ENCODE measurements at places on chromosomes 5 and 9.

GRCh38 chr5:55222985-55223811 lies 3.9 kb downstream of the MCIDAS start:
- no peak for DNase-seq

DNA sequence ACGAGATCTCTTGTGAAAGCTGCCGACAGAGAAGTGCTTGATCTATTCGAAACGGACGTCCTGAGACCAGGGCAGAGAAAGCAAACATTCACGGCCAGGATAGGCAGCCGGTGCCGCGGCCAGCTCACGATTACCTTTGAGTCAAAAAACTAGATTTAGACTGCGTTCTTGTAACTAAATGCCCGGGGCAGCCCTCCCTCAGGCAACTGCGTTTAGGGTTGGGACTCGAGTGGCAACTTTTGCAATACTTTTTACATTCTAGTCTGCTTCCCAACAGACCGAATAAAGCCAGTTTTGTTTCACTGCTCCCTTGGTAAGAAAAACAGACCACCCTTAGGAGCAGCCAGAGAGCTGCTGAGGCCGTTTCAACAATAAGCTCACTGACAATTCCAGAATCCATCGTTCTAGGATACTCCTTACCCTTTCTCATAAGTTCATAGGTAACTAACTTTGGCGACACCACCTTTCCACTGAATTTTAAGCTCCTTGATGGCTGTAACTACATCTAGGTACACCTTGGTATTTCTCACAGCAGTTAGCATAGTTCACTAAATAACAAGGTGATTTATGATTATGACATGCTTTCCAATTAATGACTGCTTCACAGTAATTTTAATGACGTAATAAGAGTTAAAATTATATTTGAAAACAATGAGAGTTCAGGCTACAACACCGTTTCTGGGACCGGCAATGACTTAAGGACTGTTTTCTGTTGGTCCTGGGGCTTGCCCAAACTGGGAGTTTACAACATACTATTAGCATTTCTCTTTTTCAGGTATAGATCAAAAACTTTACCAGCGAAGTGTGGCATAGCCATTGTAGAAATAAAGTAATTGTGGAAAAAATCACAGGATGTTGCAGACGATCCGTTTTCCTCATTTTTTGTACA lies 899 bp upstream of the RAPGEF6 start:
- no peak for DNase-seq

- no peak for DNase-seq
Observed at GRCh38 chr5:109455598-109456096, 45.9 kb upstream of the PJA2 start.

DNA sequence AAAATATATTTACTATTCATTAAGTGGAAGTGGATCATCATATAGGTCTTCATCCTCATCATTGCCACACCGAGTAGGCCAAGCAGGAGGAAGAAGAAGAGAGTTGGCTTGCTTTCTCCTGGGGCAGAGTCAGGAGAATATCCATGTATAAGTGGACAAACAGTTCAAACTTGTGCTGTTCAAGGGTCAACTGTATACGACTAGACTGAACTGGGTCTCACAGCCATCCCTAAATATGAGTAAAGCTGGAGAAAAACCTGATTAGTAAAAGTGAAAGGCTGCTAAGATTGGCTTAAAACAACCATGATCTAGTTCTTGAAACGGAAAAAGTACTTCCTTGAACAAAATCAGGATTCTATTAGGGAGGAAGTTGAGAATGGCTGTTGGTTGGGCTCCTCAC lies 276.7 kb upstream of the ADRA1B start:
- no peak for DNase-seq

- DNase-seq, result no peak
Observed at GRCh38 chr5:159883522-159883950, 32.7 kb upstream of the ADRA1B start.

- DNase-seq, result no peak
Observed at GRCh38 chr5:181203777-181204112, 1.3 kb downstream of the TRIM7 start.

GRCh38 chr9:36337865-36338264 lies 62.2 kb downstream of the RNF38 start:
- DNase-seq, result no peak

GRCh38 chr5:129496864-129497595 lies 36.9 kb downstream of the ADAMTS19 start:
- no peak for DNase-seq

- DNase-seq, result no peak
Observed at GRCh38 chr5:10420932-10421331, 20.7 kb upstream of the ROPN1L start.

DNA sequence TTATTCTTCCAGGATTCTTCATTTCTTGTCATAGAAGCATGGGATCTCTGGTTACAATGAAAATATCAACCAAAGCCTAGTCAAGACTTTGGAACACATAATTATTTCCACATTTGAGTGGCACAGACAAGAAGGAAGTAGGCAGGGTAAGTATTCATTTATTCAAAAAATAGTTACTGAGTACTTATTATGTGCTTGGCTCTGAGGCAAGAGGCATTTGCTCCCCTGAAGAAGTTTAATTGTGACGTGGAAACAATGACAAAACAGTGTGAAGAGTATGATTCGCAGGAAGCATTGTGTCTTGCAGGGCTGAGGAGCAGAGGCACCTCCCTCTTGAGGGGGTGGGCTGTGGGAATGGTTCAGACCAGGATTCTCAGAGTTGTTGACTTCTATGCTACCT lies 45.0 kb upstream of the TNFSF15 start:
- no peak for DNase-seq

- no peak for DNase-seq
Observed at GRCh38 chr5:33010846-33011245, 299.7 kb downstream of the NPR3 start.

- DNase-seq, result no peak
Observed at GRCh38 chr9:137454145-137454596, 5.0 kb downstream of the NSMF start.

DNA sequence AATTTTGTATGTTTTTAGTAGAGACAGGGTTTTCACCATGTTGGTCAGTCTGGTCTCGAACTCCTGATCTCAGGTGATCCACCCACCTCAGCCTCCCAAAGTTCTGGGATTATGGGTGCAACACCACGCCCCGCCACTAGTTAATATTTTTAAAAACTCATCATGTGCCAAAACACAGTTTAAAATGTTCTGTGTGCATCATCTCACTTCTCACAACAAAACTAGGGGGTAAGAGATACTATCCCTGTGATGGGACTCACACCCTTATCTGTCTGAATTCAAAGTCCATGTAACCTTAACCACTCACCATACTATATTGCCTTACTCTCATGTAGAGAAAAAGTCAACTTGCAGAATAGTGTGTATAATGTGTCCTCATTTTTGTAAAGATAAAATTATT lies 2.6 kb downstream of the PKD2L2 start:
- no peak for DNase-seq

GRCh38 chr9:127503947-127504886 lies 52.9 kb downstream of the LRSAM1 start:
- no peak for DNase-seq

DNA sequence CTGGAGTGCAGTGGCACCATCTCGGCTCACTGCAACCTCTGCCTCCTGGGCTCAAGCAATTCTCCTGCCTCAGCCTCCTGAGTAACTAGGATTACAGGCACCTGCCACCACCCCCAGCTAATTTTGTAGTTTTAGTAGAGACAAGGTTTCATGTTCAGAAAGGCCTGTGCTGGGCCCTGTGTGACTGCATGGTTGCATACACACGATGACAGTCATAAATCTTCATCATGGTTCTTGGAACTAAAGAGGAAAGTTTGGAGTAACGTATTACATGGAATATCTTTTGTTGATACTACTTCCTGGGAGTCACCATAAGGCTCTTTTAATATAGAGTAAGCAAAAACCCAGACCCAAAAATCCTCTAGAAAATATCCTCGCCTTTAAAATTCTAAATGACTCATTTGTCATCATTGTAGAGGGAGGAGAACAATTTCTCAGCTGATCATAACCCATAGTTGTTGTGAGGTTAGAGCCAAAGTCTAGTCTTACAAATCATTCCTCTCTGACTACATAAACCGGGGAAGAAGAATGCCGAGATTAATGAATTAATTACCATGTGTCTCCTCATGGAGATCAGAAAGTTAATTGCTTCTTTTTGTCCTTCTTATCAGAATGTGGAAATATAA lies 47.0 kb downstream of the KLF9 start:
- no peak for DNase-seq

DNA sequence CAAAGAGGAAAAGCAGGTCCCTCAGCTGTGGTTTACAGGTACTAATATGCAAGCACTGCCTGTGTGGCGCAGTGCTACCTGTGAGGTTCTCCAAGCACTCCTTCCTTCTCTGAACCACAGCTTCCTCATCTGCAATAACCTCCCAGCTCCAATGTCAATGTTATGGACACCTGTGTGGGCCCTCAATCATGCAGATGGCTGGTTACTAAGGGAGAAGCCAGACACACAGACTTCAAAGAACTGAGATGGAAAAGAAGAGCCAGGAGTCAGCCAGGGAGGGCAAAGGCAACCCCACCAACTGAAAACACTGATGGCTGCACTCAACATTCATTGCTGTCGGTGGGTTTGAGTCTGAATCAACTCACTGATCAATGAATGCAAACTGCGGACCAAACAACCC lies 77.7 kb downstream of the NR6A1 start:
- no peak for DNase-seq

- DNase-seq, result no peak
Observed at GRCh38 chr5:149049371-149049781, 13.5 kb downstream of the SH3TC2 start.

- no peak for DNase-seq
Observed at GRCh38 chr5:91183743-91184142, 199.4 kb downstream of the ARRDC3 start.

DNA sequence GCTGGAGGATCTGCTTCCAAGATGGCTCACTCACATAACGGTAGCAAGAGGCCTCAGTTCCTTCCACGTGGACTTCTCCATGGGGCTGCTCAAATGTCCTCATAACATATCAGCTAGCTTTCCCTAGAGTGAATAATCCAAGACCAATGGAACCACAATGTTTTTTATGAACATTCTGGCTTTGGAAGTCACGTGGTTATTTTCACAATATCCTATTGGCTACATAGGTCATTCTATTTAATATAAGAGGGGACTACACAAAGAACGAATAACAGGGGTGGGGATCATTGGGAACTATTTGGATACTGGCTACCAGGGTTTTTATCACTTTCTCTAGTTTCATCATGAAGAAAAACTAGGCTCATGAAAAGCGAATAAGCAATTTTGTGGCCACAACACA lies 81.4 kb downstream of the ZNF622 start:
- no peak for DNase-seq

DNA sequence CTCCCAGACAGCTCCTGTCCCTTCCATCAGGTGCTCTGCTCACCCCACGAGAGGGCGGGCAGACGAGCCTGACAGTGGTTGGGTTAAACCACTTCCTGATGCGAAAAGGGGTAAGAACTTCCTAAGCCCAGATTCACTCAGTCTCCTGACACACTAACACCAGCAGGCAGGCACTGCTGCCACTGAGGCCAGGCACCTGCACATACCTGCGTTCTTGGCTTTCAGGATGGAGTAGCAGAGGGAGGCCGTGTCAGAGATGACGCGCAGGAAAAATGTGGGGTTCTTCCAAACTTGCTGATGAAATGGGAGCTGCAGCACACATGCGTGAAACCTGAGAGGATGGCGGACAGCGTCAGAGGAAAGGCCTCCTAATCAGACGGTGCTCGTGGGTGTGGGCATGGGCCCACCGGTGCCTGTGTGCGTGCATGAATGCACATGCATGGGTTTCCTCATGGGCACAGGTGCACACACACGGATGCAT lies 29.9 kb downstream of the SLC6A18 start:
- DNase-seq, result no peak

DNA sequence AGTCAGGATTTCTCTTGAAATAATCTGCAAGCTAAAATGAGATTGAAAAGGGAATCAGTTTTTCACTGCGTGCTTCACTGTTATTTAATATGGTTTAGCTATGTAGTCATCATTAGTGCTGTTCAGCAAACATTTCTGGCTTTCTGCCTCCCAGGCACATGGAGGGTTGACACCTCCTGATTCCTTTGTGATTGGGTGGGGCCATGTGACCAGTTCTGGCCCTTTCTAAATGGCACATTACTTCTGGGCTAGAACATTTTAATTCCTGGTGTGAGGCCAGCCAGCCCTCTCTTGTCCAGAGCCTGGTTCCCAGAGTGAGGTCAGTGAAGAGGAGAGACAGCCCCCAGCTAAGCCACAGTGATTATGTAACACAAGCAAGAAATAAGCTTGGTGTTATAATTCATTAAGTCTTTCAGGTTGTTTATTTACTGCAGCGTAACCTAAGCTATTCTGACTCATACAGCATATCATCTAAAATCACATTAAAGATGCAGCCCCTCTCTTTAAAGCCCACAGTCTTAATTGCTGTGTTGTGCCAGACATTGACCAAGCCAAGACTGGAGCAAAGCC lies 17.4 kb upstream of the ARSI start:
- no peak for DNase-seq

DNA sequence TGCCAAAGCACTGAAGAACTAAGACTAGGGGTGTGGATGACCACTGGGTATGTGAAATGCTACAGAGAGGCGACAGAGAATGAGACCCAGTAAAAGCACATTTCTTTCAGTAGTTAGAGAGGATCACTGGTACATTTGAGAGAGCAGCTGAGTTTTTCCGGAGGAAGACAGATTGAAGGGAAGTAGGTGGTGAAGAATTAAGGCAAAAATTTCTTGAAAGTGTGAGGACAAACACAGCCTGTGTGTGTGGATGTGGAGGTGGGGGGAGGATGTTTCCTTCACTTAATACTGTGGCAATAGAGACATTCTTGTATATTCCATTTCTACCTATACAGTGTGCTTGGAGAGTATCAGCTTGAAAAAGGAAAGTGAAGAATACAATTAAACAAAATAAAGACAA lies 871.2 kb upstream of the DMAC1 start:
- DNase-seq, result no peak

DNA sequence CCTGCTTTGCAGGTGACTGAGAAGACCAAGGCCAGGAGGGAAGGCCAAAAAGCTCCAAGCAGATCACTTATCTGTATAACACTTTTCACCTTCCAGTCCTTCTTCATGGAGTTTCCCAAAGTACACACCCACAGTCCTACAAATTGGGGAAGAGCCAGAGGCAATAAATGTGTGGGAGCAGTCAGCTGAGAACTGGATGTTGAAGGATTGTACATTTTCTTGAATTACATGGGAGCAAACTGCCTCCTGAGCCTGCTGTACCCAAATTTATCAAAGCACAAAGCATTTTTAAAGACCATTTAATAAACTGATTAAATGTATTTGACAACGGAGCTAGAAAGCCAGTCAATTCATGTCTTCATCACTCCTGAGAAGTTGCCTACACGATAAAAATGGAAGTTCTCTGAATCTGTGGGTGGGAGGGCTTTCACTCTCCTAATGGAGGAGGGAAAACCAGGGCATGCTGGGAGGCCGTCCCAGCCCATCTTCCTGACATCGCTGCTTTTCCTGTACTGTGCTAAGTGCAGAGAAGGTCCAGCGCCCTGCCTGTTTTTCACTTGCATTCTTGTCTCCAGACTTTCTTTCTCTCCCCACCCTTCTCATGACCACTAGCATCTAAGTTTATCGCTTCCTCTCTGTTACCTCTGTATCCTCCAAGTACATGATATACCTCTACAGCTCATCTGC lies 79.0 kb downstream of the KCNIP1 start:
- DNase-seq, result no peak

- DNase-seq, result no peak
Observed at GRCh38 chr5:92353107-92354030, 970.3 kb upstream of the ARRDC3 start.
